ENCODE measurements at places on chromosomes 5 and 9. TPM values are rescaled to one million over a fixed set of nuclear protein-coding genes. Genes with fewer than 3 reads are reported as not detected.

Gene PCDHA13
- 0.04 TPM for polyA plus RNA-seq

Gene CYSRT1
- 2.6 TPM for polyA plus RNA-seq

GRCh38 chr9:5468850-5469249 lies 18.5 kb downstream of the CD274 start:
- DNase-seq = no peak

GRCh38 chr5:158606233-158606632 lies 493.5 kb downstream of the EBF1 start:
- no peak for DNase-seq

Gene CARTPT
- not detected for polyA plus RNA-seq

DNA sequence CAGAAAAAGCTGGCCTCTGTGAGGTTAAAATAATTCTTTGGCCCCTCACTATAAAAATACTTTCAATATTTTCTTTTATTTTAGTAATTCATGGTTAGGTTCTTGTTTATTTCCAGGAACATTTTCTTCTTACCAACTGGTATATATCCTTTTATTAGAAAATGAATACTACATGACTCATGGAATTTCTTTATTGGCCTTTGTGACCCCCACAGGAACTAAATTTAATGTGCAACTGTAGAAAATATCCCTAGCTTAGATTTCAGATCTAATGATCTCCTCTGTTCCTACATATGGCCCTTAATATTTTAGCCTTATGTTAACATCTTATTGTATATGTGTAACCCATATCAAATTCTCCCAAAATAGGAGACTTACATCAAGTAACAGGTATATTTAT lies 429.9 kb downstream of the NR2F1-AS1 start:
- no peak for DNase-seq

Gene PTGS1
- polyA plus RNA-seq = 3.7 TPM

GRCh38 chr5:163790497-163790896 lies 285.1 kb downstream of the MAT2B start:
- DNase-seq = no peak

DNA sequence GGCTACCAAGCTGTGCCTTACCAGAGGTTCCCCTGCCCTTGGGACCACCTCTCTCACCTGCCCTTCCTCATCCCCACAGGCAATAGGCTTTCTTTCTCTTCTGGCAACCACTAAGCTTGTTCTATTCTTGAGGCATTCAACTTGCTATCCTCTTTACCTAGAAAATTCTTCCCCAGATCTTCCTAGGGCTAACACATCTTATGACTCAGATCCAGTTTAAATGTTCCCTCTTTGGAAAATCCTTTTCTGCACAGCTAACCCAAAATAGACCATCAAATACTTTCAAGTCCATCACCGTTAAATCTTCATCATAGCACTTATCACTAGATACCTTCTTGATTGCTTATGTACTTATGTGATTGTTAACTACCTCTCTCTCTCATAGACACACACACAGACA lies 93.7 kb downstream of the ENC1 start:
- DNase-seq = no peak

DNA sequence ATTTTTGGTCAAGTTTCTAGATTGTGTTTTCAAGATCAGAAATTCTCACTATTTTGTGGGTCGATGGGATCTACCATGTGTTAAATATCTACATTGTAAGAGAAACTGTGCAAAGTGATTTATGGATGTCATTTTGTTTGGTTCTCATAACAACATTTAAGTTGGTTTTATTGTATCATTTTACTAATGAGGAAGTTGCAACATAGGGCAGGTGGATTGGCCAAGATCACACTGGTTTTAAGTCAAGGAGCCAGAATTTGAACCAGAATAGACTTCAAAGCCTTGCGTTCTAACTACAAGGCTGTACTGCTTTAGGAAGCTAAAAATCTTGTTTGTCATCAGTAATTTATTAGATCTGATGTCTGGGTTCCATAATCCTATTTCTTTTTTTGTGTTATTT lies 23.4 kb downstream of the SH3TC2 start:
- DNase-seq = no peak

Gene ADAMTS16
- polyA plus RNA-seq = 8.1 TPM

Gene ELOVL7
- not detected for polyA plus RNA-seq

GRCh38 chr9:135826188-135826545 lies 81.2 kb downstream of the CAMSAP1 start:
- no peak for DNase-seq

Gene DMRT3
- polyA plus RNA-seq = 0.20 TPM
